ENCODE measurements at places on chromosomes 1 and 21.

DNA sequence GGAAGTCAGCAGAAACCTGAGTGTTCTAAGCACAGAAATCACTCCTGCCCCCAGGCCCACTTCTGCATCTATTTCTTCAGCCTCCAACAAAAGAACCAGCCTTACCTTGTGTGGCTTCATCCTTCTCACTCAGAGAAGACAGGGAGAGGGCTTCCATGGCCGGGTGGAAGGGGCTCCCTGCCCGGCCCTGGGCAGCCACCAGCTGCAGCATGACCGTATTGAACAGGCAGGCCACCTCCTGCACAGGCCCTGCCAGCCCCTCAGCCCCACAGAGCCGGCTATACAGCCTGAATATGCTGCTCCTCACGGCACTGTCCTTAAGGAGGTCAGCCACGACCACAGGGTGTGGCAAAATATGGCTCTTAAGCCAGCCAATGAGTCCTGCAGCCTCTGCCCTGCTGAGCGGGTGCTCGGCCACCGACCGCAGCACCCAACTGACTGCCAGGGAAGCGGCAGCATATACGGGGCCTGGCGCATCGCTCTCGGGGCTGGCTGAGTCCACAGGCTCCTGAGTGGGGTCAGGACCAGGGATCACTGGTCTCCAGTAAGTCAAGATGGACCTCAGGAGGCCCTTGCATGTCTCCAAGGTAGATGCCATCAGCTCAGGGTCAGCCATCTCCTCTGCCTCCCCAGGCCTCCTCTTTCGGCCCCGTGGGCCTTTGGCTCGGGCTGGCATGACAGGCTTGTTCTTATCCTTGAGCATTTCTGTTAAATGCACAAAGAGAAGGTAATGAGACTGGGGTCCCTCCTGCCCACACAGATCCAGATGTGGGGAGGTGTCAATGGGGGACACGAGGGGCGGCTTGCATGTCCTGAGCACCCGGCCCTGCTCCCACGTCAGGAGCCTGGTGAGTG, 17.9 kb downstream of the MRAP start:
- no peak for DNase-seq

- DNase-seq = peak; percentile 59
Observed at GRCh38 chr1:23745515-23745914, 2.2 kb downstream of the ELOA start.

DNA sequence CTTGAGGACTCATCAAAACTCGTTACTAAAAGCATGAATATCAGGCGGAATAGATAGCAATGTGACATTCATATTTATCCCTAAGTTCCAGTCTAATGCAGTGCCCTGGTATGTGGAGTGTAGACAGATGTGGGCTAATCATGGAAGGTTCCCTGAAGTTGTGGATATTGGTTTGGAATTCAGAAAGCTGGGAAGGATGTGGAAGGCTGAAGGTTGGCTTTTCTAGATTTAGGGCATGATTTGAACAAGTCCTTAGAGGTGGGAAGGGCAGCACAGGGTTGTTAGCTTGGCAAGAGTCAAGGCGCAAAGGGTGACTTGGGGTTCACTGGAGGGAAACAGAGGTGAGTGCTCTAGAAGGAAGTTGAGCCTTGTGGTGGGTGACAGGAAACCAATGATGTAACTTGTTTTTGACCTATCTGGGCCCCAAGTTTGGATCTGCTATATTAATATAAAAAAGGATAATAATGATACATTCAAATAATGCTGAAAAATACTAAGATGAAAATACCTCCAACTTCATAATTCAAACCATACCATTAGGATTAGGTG, 21.9 kb downstream of the LGALS8 start:
- DNase-seq = no peak

- DNase-seq = no peak
Observed at GRCh38 chr1:15180945-15181523, 27.5 kb downstream of the TMEM51 start.

GRCh38 chr1:82485591-82486369, 685.0 kb downstream of the ADGRL2 start:
- DNase-seq = no peak

DNA sequence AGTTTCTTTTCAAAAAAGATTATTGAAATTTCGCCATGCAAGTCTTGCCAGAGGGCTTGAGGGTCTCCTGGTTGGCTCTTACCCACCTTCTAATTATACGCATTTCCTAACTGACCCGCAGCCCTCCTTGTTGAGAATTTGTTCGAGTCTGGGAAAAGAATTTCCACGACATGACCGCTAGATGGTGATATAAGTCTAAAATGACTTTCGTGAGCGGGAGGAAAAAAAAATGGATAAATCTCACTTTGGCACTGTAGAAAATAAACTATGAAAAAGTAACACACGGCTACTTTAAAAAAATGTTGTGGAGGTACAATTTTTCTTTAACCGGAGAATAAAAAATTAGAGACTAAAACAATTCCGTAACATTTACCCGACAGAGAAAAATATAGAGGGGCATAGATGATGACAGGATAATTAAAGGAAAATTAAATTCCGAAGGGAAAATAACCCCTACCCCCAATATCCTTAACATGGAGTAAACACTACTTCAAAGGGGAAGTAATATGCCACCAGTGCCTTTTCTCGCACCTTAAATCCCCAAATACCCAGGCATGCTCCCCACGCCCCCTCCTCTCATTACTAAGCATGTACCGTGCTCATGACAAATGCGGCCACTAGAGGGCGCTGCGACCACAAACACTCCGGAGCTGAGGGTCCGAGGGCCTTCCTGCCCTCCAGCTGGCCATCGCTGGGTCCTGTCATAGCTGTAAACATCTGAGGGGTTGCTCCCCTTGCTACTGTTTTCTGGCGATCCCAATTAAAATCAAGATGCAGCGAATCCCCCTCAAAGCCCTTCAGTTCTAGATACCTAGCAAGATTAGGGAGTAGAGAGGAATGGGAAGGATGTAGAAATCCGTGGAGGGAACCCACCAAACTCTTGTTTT, 266.9 kb downstream of the ASTN1 start:
- DNase-seq = peak; percentile 42

GRCh38 chr1:201754353-201754752, 74.6 kb upstream of the IPO9 start:
- DNase-seq = no peak

DNA sequence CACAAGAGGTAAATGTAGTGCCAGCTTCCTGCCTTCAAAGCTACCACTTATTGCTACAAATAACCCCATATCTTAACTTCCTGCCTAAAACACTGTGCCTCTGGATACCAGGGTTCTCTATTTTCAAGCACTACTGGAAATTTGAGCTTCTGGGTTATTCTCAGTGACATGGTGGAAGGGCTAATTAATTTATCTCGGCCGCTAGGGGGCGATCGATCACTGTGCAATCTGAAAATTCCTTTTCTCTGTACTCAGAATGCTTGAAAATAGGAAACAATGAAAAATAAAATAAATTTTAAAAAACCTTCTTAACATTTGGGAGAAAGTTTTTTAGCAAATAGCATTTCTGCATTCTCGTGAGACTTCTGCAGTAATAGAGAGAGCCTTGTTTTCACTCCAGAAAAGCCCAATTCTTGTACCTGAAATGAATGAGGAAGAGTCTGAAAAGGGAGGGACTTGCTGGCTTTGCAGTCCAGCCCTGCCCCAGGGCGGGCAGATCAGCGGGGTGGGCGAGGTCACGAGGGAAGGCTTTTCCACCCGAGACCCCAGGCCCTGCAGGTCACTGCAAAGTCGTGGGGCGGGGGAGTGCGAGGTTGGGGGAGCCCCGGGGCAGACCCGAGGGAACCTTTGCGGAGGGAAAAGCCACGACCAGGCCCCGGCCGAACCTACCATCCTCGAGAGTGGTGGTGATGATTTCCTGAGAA, 276.7 kb downstream of the PCP4 start:
- DNase-seq = peak; percentile 38

DNA sequence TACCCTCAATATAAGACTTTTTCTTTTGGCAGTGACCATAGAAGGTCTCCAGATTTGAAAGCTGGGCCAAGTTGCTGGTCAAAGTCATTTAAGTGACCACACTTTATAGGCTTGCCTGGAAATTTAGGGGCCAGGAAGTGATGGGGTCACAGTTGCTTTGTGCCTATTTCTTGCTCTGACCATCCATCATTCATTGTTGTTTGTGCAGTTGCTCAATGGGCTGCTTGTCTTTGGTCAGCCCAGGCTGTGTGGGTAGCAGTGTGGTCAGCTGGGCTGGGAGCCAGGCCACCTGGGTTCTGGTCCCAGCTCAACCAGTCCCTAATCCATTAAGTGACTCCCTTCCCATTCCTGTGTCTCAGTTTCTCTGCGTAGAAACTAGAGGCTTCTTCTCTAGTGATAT, 2.1 kb upstream of the OTUD7B start:
- DNase-seq = no peak

- DNase-seq = no peak
Observed at GRCh38 chr1:117584181-117584580, 21.7 kb upstream of the TENT5C start.

- DNase-seq = no peak
Observed at GRCh38 chr1:220301630-220302029, 29.4 kb upstream of the RAB3GAP2 start.

- no peak for DNase-seq
Observed at GRCh38 chr1:29271724-29272123, 35.4 kb downstream of the PTPRU start.

DNA sequence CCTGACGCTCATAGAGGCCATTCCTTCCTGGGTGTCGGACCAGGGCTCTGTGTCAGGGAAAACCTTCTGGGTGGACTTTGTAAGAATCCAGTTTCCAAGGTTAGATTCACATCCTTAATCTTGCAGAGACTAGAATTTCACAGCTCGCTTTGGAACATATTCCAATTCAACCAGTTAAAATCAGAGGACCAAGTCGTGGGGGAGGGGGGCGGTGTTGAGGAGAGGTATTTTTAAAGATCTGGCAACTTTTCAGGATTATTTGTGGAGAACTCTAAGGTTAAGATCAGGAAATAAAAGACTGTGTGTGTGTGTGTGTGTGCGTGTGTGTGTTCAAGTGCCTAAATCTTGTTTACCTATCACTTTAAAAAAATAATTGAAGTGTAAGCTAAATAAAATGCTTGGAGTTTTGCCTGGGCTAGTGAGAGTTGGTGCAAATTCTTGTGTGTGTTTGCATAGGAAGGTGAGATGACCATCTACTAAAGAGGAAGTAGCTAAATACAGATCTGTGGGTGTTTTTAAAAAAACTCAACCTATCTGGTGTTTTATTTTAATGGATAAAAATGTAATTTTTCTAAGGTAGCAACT, 21.8 kb downstream of the TENT5C start:
- DNase-seq = no peak

DNA sequence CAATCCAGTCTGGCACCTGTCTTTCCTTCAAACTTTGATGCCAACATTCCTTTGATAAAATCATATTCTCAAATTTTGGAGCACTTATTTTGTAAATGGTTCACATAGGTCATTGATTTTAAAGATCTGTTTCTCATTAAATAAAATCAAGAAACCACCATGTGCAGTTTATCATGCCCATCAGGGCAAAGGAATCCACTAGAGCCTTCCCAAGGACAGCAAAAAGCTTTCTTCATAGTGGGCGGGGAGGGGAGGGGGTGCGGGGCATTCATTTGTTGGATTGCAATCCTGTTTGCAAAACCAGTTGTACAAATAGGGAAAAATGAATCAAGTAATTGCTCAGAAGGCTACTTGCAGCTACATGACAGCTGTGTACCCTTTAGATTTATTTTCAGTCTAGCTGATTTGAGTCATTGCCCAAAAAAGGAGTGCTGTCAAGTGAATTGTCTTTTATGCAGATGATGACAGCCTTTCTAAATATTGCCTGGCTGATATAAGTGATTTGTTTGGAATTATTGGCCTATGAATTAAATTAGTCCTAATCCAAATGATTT, 23.0 kb downstream of the LRRC8B start:
- DNase-seq = peak; percentile 70

GRCh38 chr1:192907545-192908243, 98.9 kb downstream of the RGS2 start:
- peak; percentile 90 for DNase-seq

DNA sequence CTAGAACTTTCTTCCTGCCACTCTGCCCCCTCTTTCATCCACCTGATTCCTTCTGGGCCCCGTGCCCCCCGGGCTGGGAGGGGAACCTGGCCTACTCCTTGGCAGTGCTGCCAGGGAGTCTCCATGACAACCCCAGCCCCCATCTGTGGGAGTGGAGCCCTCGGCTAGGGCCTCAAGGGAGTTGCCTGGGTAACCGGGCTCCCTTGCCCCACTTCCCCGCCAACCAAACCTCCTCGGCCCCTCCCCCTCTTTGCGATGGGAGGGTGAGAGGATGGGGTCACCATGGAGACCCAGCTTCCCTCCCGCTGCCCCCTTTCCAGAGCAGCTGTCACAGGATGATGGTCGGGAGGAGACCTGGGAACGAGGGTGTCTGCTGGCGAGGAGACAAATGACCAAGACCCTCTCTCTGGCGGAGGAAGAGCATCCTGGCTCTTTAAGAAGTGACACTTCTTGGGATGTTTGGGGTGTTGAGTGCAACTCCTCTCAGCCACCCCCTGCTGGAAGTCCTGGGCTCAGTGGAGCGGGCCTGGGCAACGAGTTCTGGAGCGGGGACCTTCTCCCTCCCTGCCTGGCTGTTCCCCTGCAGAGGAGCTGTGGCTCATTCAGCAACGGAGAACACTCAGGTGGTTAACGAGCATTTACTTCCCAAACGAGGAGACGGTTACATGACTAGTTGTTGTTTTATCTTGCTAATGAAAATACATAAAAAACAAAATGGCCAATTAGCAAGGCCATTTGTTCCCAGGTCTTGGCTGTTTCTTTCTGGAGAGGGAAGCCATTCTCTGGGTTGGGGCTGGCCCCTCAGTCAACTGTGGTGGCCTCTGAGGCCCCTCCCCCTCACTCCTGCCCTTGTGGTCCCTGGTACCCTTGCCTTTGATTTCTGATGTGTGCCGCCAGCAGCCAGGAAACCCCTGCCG, 82.8 kb downstream of the UBIAD1 start:
- no peak for DNase-seq

DNA sequence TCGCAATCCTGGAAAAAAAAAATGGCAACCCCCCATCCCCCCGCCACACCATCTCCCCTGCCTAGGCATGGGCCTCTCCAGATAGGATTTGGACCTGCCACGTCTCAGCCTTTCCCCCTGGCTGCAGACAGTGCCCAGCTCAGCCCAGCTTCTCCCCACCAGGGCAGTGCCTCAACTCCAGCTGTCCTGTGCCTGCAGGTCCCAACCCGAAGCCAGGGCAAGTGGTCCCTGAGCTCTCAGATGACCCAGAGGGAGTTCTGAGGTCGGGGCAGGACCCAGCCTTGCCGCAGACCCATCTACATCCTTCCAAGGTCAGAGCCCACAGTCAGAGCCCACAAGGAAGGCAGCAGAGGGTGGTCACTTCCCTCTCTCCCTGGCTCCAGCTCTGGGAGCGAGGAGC, 86.7 kb upstream of the POU3F1 start:
- DNase-seq = no peak

DNA sequence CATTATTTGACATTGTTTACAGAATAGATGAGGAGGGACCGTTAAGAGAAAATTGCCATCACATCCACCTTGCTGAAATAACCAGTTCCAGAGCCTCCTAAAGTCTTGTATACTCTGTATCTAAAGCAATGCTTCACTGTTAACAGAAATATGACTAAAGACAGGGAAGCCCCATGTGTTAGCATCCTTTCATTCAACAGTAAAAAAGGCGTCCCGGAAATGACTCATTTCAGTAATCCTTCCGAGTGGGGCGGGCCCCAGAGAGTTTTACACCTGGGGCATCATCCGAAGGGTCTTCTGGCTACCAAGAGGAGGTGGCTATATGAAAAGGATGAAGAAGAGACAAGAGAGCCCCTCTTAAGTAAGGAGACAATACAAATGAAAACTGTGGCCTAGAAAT, 227.2 kb downstream of the SLC45A1 start:
- DNase-seq = no peak

All from inflammatory macrophage treated with lipopolysaccharide for 4 hours (primary cell).